ENCODE measurements at places on chromosomes 5 and 9.

GRCh38 chr9:129972816-129973215 is 70.2 kb downstream of the FNBP1 start:
- no peak for DNase-seq

DNA sequence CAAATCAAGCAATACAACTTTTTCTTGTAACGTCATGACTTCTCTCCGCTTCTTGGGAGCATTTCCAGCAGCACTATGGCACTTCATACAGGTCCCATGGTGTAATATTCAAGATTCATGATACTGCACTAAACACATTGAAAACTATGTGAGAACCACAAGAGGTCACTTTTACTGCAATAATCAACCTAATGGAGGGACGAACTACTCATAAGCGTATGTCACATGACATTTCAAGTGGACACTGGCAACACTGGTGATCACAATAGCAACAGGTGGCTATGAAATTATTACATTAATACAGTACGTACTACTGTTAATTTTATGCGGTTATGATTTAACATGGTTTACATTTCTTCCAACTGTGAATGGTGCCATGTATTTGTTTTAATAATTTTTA is 78.6 kb upstream of the TBC1D9B start:
- no peak for DNase-seq

GRCh38 chr5:118249386-118249785 is 739.0 kb downstream of the DTWD2 start:
- DNase-seq: no peak

GRCh38 chr5:94485067-94485466 is 133.3 kb downstream of the KIAA0825 start:
- no peak for DNase-seq

DNA sequence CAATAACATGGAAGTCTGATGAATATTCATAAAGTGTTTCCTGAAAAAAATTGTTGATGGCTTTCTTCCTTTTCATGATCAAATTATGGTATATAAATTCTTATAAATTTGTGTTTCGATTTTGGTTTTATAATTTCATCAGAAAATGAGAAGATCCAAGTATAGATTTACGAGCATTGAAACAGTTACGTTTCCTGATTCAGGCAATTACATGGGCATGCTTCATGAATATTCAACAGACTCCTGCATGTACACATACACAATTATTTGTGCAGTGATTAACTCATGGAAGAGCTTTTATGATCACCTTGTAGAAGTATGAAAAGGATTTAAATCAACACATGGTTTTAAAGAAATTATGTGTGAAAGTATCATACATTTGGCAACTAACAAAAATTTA is 136.7 kb downstream of the MPDZ start:
- no peak for DNase-seq

Measured in stimulated activated CD4-positive, alpha-beta T cell treated with anti-CD3 and anti-CD28 coated beads, Interleukin-1b, Interleukin-23, amount 100 ng/mL, for 1 hour (primary cell).